ENCODE measurements at places on chromosomes 2 and 18. TPM values are rescaled to one million over a fixed set of nuclear protein-coding genes. Genes with fewer than 3 reads are reported as not detected.
A peak's percentile ranks its signal among the peaks of the same experiment; 100 is the strongest.

Gene COL4A3
- 0.94 TPM for total RNA-seq

- no peak for DNase-seq
These were observed 15.2 kb downstream of the LANCL1 start for GRCh38 chr2:210461401-210461800.

Gene INHA
- 0.05 TPM for total RNA-seq

Gene DGUOK
- 73.7 TPM for total RNA-seq

GRCh38 chr18:50973367-50974126 is 5.7 kb downstream of the ELAC1 start:
- no peak for DNase-seq

Gene UGT1A3
- not detected for total RNA-seq

GRCh38 chr18:45876161-45876560 is 50.7 kb downstream of the SIGLEC15 start:
- no peak for DNase-seq

DNA sequence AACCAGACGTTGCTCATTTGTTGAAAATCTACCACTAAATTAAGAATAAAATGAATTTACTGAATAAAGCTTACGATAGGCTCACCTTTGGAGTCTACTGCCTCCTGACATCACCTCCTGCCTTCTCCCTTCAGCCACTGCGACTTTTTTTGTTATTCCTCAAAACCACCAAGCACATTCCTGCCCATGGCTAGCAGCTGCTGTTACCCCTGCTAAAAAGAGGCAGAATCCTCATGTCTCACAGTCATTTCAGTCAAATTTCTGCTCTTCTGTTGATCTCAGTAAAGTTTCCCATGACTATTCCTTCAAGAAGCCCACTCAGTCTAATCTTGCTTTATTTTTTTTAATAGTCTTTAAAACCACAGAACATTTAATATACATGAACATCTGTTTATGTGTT is 40.8 kb upstream of the ANKRD62 start:
- DNase-seq: no peak

- no peak for DNase-seq
These were observed at the start of gene AMER3 for GRCh38 chr2:130755256-130756052. TSS of gene AMER3 (plus strand) at chr2:130755540. CDS start at chr2:130762073, 6,533 bp downstream.

DNA sequence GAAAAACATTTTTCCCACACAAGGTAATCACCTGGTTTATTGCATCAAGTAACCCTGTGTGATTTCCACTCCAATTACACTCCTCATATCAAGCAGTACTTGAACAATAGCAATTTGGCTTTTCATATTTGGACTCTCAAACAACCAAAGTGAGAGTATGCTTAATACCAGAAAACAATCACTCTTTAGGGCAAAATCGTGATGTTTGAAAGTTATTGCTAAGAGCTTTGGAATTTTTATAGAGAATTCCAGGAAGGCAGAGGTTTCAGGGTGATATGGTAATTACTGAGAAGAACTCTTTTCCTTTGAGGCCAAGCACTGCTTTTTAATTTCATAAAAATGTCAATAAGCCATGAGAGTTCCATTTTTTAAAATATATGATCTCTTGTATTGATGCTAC is 779.5 kb upstream of the LRRTM1 start:
- DNase-seq: no peak

Gene SRD5A2
- 0.28 TPM for total RNA-seq

DNA sequence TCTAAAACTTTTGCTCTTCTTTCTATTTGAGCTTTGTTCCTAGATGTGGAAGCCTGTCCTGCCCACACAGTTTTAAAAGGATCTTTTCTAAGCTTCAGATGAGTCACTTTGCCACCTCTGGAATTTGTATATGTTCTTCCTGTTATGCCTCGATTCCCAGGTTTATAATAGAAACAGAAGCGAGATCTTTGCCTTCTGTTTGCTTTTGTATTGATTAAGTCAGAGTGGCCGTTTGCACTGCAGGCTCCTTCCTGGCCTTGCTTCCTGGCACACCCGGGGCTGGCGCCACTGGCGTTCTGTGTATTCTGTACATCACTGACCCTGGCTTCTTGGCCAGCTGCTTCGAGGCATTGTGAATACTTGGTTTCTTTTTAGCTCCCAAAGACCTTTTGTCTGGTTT is 91.8 kb downstream of the MTCL1 start:
- DNase-seq: no peak

DNA sequence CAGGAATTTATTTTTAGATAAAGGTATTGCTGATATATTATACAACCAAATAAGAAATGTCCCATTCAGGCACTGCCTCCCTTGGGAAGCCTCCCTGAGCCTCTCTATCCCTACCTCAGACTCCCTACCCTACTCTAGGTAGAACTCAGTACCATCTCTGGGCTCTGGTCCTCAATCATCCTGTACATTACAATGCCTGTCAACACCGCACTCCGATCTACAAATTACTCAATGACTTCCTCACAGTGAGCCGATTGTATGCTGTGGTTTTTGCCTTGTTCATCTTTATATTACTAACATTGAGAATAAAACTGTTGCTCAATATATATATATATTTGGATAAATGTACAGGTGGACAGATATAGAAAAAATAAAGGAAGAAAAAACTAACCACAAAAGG is 207.5 kb downstream of the STK39 start:
- no peak for DNase-seq

GRCh38 chr2:17309741-17310339 is 208.4 kb downstream of the RAD51AP2 start:
- no peak for DNase-seq

- DNase-seq: no peak
These were observed 13.3 kb upstream of the TRIM43 start for GRCh38 chr2:95578539-95578938.

Gene BOLL
- total RNA-seq: 0.05 TPM

Gene PLEKHH2
- 0.66 TPM for total RNA-seq

Gene AGXT
- total RNA-seq: 0.14 TPM

DNA sequence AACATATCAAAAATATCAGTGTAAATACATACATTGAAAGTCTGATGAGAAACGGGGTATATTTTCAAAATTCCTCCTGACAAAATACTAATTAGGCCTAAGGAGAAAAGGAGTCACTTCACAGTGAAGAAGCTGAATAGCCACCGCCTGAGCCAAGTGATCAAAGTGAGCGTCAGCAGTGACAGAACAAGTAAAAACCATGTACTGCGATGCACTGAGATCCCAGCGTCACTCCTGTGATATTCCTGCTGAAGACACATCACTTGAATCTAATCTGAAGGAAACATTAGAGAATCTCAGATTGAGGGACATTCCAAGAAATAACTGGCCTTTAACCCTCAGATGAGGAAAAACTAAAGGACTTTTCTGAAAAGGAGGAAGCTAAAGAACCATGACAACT is 285.3 kb downstream of the EN1 start:
- DNase-seq: no peak

DNA sequence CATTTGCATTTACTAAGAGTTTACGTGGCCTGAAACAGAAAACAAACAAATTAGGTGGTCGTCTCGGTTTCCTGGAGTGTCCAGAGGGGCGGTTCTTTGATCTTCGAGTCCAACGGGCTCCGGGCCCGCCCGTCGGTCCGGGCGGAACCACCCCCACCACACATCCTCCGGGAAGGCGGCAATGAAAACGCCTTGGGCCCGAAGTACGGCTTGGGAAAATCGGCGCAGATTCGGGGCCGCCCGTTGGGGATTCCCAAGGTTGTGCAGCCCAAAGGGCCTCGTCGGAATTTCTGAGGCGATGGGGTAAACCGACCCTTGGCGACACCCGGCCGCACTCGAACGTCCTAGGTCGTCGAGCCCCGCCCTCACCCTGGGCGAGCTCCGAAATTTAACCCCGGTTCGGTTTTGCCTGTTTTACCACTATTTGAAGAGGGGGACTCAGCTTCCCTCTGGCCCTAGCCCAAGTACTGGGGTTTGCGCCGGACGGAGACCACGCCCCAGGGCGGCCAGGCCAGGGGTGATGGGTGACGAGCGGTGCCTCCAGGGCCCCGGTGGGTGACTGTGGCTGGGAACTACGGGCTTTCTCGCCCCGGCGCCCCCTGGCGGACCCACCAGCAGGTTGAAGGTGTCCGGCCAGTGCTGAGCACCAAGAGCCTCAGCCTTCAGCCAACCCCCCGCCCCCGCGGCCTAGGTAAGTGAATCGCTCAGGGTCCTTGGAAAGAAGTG is 1.9 kb upstream of the CFAP53 start:
- peak; percentile 71 for DNase-seq

- DNase-seq: no peak
These were observed 38.5 kb downstream of the CYRIA start for GRCh38 chr2:16626997-16627605.

Gene GPR75
- total RNA-seq: 0.57 TPM

Gene ACKR3
- 7.1 TPM for total RNA-seq

- no peak for DNase-seq
These were observed 764.9 kb downstream of the DSC3 start for GRCh38 chr18:30277676-30278075.

Gene LDLRAD4
- 80.0 TPM for total RNA-seq

- no peak for DNase-seq
These were observed 1056.7 kb upstream of the FANCL start for GRCh38 chr2:59297816-59298215.

Gene C2orf66
- total RNA-seq: 0.05 TPM

DNA sequence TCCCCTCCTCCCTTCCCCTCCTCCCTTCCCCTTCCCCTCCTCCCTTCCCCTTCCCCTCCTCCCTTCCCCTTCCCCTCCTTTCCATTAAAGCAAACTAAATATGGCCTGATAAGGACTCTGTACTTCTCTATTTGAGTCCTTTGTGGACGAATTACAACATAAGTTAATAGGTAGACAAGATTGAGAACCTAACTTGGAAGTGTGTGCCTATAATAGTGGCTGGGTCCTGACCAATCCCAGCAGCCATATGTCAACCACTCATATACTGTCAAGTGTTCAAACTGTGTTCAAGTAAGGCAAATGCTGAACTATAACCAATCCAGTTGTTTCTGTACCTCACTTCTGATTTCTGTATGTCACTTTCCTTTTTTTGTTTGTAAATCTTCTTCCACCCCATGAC is 97.1 kb upstream of the RBMS1 start:
- no peak for DNase-seq

DNA sequence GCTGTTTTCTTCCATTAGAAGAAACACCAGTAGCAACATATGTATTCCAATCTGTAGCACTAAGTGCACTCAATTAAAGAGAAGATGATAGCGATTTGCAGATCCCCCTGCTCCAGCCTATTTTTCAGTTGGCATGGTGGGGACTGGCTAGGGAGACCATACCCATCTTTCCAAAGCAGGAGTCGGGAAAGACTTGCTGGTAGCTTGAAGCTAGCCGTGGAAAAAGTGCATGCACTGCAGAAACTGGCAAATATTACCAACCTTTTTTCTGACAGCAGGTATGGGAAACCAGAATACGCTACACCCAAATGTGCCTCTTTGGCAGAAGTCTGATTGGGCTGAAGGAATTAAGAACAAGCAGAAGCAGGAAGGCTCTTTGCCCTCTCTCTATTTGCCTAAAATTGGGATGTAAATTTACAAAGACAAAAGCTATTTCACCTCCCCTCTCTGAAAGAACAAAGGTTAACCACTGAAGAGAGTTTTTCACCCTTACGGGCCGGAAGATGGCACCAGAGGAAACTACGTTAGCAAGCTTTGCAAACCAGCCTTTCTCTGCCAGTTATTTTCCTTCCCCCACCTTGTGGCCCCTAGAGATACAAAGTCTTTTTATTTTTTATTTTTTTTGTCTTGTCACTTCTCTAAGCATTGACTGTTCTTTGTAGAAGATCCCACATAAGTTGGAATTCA is 273.1 kb downstream of the DLGAP1 start:
- no peak for DNase-seq

DNA sequence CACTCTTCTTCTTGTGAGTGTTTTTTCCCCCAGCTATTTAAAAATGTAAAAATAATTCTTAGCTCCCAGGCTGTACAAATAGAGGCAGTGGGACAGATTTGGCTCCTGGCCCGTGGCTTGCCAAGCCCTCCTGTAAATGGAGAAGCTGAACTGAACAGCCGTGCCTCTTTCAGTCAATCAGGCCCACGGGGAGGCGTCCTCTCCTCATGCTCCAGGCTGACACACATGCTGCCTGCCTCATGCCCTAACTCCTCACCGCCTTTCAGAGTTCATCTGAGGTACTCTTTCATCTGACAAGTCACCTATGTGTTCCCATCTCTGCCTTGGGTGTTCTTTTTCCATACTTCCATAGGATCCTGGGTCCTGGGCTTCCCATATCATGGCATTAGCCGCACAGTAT is 58.9 kb downstream of the BMP10 start:
- no peak for DNase-seq

- no peak for DNase-seq
These were observed 503 bp downstream of the ANXA4 start for GRCh38 chr2:69742322-69742952.

GRCh38 chr18:8063733-8064132 is 496.6 kb downstream of the PTPRM start:
- DNase-seq: no peak

GRCh38 chr18:29161429-29161828 is 984.5 kb upstream of the CDH2 start:
- DNase-seq: no peak

DNA sequence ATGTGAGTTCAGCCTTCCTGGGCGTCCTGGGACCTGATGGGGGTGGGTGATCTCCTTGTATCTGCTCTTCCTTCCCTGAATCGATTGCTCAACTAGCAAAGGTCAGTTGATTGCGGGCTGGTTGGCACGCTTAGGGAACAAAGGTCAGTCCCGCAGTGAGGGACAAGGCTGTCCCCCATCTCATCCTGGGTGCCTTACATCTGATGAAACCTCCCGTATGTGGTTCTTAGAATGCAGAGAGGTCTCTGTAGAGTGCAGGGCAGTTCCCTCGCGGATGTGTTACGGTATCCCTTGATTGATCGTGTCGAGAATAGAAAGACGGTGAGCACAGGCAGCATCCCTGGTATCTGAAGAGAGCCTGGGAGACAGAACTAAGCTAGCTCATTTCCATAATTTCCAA is 56.4 kb upstream of the RBM44 start:
- no peak for DNase-seq

GRCh38 chr2:149068996-149069888 is 30.7 kb downstream of the LYPD6B start:
- DNase-seq: no peak

- DNase-seq: no peak
These were observed 56.4 kb downstream of the KLHL29 start for GRCh38 chr2:23441414-23441813.

GRCh38 chr18:76771192-76771799 is 51.1 kb upstream of the ZNF236 start:
- no peak for DNase-seq

DNA sequence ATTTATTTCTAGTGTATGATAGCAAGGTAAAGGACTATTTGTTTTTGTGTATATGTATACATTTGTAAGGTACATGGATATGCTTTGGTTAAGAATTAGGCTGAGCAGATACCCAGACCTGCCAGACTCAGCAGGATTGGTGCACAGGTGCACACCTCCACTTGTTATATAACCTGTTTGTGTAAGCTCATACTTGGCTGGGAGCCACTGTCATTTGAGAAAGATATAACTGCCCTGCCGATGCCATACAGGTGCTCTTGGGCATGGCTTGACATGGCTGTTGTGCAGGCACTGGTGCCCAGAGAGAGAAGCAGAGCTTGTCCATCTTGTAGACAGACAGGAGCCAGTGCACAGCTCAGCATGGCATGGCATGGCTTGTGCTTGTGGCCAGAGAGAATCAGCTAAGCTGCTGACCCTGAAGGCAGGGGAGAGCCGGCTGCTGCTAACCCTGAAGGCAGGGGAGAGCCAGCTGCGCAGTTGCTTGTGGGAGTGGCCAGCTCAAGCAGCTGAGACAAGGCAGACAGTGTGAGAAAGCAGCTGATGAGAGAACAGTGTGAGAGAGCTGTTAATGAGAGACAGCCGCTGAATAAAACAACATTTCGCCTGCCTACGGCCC is 136.5 kb downstream of the RNF144A start:
- no peak for DNase-seq

Gene CPLX4
- 0.05 TPM for total RNA-seq

Gene TRMT61B
- total RNA-seq: 11.3 TPM

- DNase-seq: no peak
These were observed 2.3 kb upstream of the IL1RL2 start for GRCh38 chr2:102184568-102184967.
